Psoas muscle (tissue), 8 donors: ENCODE measurements at places on chromosomes 2 and 18. TPM values are rescaled to one million over a fixed set of nuclear protein-coding genes. Genes with fewer than 3 reads are reported as not detected.

DNA sequence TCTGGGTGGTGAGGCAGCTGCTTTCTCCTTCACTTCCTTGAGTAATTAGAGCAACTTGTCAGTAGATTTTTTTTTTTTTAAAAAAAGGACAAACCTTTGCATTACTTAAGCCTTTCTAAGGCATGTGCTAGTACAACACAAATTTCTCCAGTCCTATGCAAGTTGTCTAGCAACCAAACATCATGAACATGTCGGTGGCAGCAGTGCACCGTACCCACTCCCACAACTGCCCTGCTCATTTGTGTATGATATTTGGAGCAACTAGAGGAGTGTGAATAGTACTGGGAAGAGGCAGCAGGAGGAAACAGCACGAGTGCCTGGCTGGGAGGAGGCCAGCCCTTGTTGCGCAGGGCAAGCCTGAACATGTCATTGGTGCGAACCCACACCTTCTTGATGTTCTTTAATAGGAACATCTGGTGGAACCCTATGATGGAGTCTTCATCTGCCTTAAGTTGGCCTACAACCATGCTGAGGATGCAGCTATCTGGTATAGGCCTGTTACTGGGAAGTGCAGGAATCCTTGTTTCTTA lies 238.3 kb downstream of the TDRD15 start:
- H3K27me3 ChIP-seq = no peaks in the 10 kb centered on the region
- no peak overlapping the region for H3K4me3 ChIP-seq
- H3K36me3 ChIP-seq = no peaks in the 10 kb centered on the region
- DNase-seq = no peak
- no peaks in the 10 kb centered on the region for H3K4me1 ChIP-seq
- no peak overlapping the region for H3K27ac ChIP-seq

DNA sequence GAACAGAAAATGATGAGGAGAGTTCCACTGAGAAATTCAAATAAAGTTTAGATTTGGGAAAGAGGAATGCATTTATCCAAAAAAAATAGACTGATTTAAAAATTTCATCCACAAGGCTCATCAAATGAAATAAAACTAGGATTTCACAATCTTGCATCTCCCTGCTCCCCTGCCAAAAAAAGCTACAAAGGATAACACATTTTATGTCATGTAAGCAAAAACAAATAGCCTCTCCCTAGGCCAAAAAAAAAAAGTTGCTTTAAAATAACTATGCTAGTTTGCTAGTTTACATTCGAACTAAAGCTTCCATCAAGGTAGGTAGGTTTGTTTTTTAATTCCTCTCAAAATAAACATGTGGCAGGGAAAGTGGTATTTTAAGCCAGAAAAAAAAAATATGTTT lies 465.5 kb upstream of the ID2 start:
- no peak overlapping the region for H3K4me3 ChIP-seq
- H3K27me3 ChIP-seq = no peaks in the 10 kb centered on the region
- no peaks in the 10 kb centered on the region for H3K36me3 ChIP-seq
- DNase-seq = no peak

GRCh38 chr2:191878548-191879279 lies 31.8 kb upstream of the CAVIN2 start:
- no peaks in the 10 kb centered on the region for H3K27me3 ChIP-seq
- no peak for DNase-seq
- H3K27ac ChIP-seq = no peak overlapping the region
- no peaks in the 10 kb centered on the region for H3K4me1 ChIP-seq

The RAX gene
- total RNA-seq = not detected

The SLC5A7 gene
- total RNA-seq = not detected

GRCh38 chr2:37561615-37562569 lies 109.5 kb downstream of the CDC42EP3 start:
- peak overlapping the region; percentile 1 for H3K27ac ChIP-seq
- H3K27me3 ChIP-seq = no peaks in the 10 kb centered on the region
- no peak for DNase-seq
- no peaks in the 10 kb centered on the region for H3K36me3 ChIP-seq
- H3K4me3 ChIP-seq = no peak overlapping the region

DNA sequence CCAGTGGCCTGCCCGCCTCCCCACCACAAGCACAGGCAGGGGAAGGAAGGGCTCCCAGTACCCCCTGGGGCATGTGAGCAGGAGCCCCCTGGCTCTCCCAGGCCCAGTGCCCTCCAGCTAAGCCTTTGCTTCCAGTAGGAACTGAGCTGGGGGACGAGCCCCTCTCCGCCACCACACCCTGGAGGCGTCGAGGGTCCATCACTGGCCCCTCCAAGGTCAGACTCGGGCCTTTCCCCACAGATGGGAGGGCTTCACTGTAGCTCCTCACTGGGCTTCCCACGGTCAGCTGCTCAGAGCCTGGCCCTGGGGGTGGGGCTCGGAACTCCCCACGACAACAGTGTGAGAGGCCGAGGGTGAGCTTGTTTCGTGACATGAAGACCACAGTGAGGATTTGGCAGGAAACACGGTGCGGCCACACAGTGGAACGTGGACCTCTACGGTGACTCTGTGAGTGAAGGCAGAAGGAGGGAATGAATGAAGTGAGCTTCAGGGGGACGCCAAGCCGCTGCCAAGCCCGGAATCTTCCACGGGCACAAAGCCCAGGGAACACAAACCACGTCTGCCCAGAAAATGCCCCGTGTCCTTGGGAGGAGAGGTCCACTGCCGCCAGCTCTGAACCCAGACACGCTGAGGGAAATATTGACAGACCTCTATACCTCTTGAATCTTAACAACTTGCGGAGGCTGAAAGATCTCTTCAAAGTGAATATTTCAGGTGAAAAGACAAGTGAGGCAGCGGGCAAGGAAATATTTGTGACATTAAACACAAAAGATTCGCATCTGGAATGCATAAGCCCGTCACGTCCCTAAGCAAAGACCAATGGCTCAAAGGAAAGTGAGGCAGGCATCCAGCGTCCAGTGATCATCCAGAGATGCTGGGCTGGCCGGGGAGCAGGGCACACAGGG lies 144.8 kb upstream of the GPC1 start:
- H3K4me3 ChIP-seq = no peak overlapping the region
- H3K27me3 ChIP-seq = no peaks in the 10 kb centered on the region
- H3K4me1 ChIP-seq = peaks cover 22% of the 10 kb centered on the region
- no peaks in the 10 kb centered on the region for H3K36me3 ChIP-seq

- peak overlapping the region; percentile 24 for H3K27ac ChIP-seq
- peak; percentile 50 for DNase-seq
- no peaks in the 10 kb centered on the region for H3K36me3 ChIP-seq
- H3K4me3 ChIP-seq = no peak overlapping the region
Observed at GRCh38 chr2:196239622-196240587, 68.5 kb upstream of the STK17B start.

The PSMG2 gene
- total RNA-seq = 32.9 TPM

GRCh38 chr2:64137567-64137966 lies 6.7 kb downstream of the PELI1 start:
- H3K4me3 ChIP-seq = no peak overlapping the region
- peaks cover 4% of the 10 kb centered on the region for H3K4me1 ChIP-seq
- no peak for DNase-seq
- H3K27ac ChIP-seq = no peak overlapping the region
- H3K36me3 ChIP-seq = no peaks in the 10 kb centered on the region
- H3K27me3 ChIP-seq = no peaks in the 10 kb centered on the region

DNA sequence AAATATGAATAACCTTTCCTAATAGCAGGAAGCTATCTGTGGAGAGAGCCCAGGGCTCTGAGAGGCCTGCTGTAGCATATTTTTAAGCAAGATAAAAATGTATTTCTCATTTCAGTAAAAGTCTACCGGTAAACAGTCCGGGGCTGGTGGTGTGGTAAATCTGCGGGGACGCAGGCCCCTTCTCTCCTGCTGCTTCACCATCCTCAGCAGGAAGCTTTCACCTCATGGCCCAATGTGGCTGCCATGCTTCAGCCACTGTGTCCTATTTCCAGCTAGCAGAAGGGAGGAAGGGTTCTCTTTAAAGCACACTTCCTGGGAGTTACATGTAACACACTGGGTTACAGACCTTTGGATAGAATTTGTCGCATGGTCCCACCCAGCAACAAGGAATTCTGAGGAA lies 79.5 kb upstream of the ODC1 start:
- no peak overlapping the region for H3K4me3 ChIP-seq
- no peaks in the 10 kb centered on the region for H3K36me3 ChIP-seq

The KHK gene
- total RNA-seq = 2.3 TPM

The PLEKHB2 gene
- total RNA-seq = 67.6 TPM

The GALNT13 gene
- total RNA-seq = not detected

- H3K4me1 ChIP-seq = peaks cover 75% of the 10 kb centered on the region
- H3K27ac ChIP-seq = peak overlapping the region; percentile 85
- H3K27me3 ChIP-seq = no peaks in the 10 kb centered on the region
- H3K4me3 ChIP-seq = peak overlapping the region; percentile 20
Observed at GRCh38 chr2:127508631-127509034, 17.7 kb downstream of the IWS1 start.

DNA sequence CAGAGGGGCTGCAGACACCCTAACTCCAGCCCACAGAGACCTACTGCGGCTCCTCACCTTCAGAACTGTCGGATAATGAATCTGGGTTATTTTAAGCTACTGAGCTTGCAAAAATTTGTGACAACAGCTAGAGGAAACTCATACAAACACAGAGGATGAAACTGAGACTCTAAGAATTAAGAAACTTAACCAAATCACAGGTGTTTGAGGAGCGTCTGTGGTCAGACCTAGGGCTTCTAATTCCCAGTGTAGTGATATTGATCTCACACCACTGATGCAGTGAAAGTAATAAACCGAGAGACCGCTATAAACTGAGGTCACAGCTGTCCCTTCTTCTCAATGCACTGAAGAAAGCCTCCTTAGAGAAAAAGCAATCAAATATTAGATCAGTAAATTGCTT lies 110.1 kb downstream of the RGPD3 start:
- H3K4me1 ChIP-seq = no peaks in the 10 kb centered on the region
- H3K36me3 ChIP-seq = no peaks in the 10 kb centered on the region
- no peak for DNase-seq
- H3K4me3 ChIP-seq = no peak overlapping the region
- H3K27ac ChIP-seq = no peak overlapping the region

DNA sequence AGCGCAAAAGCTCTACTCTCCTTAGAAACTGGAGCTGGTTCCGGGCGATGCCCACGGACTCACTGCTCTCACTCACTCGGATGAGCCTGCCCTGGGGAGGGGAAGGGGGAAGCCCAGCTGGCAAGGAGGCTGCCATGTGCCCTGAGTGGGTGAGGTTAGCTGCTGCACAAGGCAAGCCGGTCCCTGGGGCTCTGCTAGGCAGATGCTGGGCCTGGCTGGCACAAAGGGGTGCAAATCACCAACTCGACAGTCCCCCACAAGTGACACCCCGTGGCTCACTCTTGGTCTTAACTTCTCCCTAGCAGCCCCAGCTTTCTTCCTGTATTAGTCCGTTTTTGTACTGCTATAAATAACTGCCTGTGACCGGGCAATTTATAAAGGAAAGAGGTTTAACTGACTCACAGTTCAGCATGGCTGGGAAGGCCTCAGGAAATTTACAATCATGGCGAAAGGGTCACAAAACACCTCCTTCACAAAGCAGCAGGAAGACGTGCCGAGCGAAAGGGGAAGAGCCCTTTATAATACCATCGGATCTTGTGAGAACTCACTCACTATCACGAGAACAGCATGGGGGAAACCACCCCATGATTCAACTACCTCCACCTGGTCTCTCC lies 33.2 kb downstream of the ADCY3 start:
- no peak overlapping the region for H3K4me3 ChIP-seq
- H3K27me3 ChIP-seq = no peaks in the 10 kb centered on the region
- peak overlapping the region; percentile 41 for H3K27ac ChIP-seq

- no peak overlapping the region for H3K4me3 ChIP-seq
- no peaks in the 10 kb centered on the region for H3K4me1 ChIP-seq
- no peaks in the 10 kb centered on the region for H3K27me3 ChIP-seq
- no peak for DNase-seq
- no peak overlapping the region for H3K27ac ChIP-seq
Observed at GRCh38 chr2:57536535-57537231, 509.9 kb upstream of the VRK2 start.

DNA sequence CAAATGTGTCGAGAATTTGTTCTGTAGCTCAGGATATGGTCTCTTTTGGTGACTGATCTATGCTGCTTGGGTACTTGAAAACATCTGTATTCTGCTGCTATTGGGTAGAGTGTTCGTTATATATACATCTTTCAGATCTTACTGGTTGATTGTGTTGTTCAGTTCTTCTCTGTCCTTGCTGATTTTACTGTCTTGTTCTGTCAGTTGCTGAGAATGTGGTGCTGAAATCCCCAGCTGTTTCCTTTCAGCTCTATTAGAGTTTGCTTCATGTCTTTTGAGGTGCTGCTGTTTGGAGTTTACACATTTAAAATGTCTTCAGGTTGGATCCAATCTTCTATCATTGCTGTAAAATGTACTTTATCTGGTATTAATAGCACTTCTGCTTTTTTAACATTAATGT lies 12.9 kb downstream of the BCL2L11 start:
- peaks cover 9% of the 10 kb centered on the region for H3K36me3 ChIP-seq
- no peak for DNase-seq
- H3K27me3 ChIP-seq = no peaks in the 10 kb centered on the region
- H3K4me3 ChIP-seq = no peak overlapping the region

GRCh38 chr18:62346333-62347088 lies 21.4 kb downstream of the TNFRSF11A start:
- no peak overlapping the region for H3K27ac ChIP-seq
- no peaks in the 10 kb centered on the region for H3K36me3 ChIP-seq
- no peaks in the 10 kb centered on the region for H3K27me3 ChIP-seq

- H3K27ac ChIP-seq = no peak overlapping the region
- no peaks in the 10 kb centered on the region for H3K4me1 ChIP-seq
- H3K4me3 ChIP-seq = no peak overlapping the region
Observed at GRCh38 chr18:42813570-42813969, 301.9 kb downstream of the RIT2 start.

- no peak overlapping the region for H3K27ac ChIP-seq
- no peaks in the 10 kb centered on the region for H3K36me3 ChIP-seq
- H3K4me1 ChIP-seq = no peaks in the 10 kb centered on the region
- no peaks in the 10 kb centered on the region for H3K27me3 ChIP-seq
- H3K4me3 ChIP-seq = peak overlapping the region; percentile 7
Observed at GRCh38 chr2:191739194-191739593, 61.3 kb downstream of the NABP1 start.

DNA sequence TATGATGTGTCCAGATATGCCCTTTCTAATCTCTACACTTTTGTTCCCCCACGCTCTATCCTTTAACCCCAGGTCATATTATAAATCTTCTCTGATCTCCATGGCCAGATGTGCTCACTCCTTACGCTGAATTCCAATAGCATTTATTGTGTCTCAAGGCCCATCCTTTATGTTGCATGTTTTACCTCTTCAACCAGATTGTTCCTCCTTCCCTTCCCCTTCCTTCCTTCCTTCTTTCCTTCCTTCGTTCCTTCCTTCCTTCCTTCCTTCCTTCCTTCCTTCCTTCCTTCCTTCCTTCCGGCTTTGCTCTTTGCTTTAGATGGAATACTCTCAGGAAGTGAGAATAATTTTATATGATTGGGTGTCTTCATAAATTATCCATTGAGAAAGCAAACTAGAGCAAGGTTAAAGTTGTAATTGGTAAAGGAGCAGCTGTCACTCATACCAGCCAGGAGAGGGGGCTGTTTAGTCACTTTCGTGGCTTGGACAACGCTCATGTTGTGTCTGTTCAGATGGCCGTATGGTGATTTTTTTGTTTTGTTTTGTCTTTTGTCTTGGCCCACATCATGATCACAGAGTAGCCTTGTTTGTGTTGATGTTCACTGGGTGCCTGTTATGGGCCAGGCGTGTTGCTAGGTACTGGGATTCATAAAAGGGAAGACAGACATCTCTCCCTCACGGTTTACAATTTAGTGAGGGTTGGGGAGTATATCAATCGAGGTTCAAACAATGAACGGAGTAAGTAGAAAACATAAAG lies 68.0 kb downstream of the DAW1 start:
- H3K4me1 ChIP-seq = no peaks in the 10 kb centered on the region
- H3K27ac ChIP-seq = no peak overlapping the region
- no peak for DNase-seq
- no peaks in the 10 kb centered on the region for H3K27me3 ChIP-seq
- no peaks in the 10 kb centered on the region for H3K36me3 ChIP-seq
- H3K4me3 ChIP-seq = no peak overlapping the region
